ENCODE measurements at places on chromosomes 2 and 18.

- no peak for DNase-seq
Observed at GRCh38 chr2:215966274-215966673, 47.1 kb downstream of the MREG start.

GRCh38 chr2:186537019-186537418 lies 51.0 kb downstream of the ZC3H15 start:
- no peak for DNase-seq

DNA sequence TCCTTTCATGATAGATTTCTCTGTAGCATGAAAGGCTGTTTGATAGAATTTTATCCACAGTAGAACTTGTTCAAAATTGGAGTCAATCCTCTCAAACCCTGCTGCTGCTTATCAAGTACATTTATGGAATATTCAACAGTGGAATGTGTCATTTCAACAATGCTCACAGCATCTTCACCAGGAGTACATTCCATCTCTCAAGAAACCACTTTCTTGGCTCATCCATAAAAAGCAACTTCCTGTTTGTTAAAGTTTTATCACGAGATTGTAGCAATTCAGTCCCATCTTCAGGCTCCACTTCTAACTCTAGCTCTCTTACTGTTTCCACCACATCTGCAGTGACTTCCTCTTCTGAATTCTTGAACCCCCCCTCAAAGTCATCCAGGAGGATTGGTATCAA lies 29.4 kb downstream of the PDCL3 start:
- DNase-seq: no peak

DNA sequence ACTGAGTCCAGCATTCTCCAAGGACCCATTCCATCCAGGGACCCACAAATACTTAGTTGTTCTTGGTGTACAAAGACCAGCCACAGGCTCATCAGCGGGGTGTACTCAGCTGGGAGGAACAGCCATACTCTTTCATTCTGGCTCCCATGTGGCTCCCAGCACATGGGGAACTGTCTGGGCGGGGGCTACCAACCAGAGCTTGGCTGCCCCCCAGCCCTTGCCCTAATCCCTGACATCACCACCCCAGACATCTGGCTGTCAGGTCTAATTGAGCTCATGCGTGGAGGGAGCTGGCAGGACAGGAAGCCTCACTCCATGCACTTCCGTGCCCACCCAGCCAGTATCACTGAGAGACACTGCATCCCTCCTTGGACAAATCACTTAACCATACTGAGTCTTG lies 283.6 kb downstream of the DYSF start:
- DNase-seq: no peak

DNA sequence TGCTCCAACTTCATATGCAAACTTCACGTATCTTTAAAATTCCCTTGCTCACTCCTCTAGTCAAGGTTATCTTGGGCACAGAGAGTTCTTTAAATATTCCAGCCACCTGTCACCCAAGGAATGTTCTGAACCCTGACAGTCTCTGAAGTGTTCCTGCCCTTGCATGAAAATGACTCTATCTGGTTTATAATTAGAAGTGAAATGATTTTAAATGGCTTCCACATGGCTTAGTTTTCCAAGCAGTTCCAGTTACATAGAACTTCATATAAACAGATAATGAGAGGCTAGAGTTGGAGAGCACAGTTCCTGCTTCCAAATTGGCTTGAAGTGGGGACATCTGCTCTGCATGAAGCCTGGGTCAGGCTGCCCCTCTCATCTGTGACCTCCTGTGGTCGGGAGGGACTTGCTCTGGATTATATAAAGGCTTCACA lies 81.9 kb downstream of the SLC4A3 start:
- no peak for DNase-seq

- no peak for DNase-seq
Observed at GRCh38 chr2:200211643-200212042, 94.8 kb upstream of the SPATS2L start.

DNA sequence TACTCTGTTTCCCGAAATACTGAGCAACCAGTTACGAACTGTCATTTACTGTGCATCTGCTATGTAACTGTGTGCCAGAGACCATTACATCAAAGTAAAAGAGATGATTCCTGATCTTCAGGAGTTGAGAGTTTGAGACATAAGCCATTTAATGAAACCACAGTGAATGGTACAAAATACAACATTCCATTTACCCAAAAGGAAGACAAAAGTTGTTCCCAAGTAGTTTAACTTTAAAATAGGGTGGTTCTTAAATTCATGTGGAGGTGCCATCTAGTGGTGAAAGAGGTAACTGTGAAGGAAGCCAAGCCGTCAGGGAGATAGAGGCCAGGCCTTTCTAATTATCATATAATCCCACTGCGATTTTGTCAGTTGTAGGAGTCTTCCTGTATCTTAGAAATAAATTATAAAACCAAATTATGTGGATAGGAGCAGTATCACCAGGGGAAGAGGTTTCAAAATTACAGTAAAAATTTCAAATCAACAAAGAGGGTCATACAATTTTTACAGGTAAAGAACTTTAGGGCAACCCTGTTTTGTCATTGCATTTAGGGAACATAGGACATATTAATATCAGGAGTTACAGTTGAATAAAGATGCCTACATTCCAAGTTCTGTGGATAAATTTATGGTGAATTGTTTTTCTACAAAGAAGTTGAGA lies 67.7 kb downstream of the EPAS1 start:
- DNase-seq: peak; percentile 9

DNA sequence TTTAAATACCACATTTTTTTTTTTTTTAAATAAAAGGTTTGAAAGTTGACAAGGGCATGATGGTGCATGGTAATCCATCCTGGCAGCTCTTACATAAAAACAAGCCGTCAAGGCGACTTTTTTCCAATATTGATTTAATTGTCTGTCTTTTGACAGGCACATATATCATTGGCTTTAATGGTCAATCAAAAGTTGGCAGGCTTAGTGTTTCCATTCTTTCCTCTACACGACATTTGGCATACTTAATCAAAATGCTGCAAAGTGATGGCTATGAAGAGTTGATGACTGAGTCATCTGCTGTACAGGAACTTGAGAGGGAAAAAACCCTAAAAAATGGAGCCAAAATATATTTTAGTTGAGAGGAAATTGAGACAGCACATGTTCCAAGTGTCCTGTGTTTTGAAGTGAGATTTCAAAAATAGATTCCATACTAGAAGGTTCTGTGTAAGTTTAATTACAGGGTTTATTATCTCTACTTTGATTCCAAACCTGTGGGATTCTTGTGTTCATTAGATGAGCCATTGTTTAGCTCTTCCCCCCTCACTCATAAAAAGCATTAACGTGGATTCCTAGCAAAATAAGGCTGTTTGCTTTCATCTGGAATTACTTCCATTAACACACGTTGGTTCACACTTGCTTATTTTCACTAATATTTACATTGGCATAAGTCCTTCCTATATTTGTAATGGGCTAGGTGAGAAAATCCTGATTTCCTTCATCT lies 3.2 kb downstream of the TSHZ1 start:
- no peak for DNase-seq

DNA sequence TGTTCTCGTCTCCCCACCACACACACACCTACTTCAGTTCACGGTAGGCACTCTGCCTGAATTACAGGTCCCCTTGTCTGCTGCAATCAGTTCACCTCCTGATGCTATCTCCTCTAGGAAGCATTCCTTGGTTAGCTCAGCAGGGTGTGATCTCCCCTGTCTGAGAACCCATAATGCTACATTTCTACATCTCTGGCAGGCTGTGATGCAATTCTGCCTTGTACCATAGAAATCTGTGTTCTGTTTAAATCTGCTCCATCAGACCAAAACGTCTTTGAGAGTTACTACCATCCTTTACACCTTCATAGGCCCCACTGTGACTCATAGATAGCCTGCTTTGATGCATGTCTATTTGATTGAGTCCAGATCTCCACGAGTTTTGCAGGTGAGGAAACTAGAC lies 103.9 kb downstream of the TTC32 start:
- DNase-seq: no peak

GRCh38 chr2:233402346-233402745 lies 48.1 kb downstream of the DGKD start:
- no peak for DNase-seq

GRCh38 chr2:75100801-75101151 lies 98.5 kb downstream of the TACR1 start:
- DNase-seq: no peak

DNA sequence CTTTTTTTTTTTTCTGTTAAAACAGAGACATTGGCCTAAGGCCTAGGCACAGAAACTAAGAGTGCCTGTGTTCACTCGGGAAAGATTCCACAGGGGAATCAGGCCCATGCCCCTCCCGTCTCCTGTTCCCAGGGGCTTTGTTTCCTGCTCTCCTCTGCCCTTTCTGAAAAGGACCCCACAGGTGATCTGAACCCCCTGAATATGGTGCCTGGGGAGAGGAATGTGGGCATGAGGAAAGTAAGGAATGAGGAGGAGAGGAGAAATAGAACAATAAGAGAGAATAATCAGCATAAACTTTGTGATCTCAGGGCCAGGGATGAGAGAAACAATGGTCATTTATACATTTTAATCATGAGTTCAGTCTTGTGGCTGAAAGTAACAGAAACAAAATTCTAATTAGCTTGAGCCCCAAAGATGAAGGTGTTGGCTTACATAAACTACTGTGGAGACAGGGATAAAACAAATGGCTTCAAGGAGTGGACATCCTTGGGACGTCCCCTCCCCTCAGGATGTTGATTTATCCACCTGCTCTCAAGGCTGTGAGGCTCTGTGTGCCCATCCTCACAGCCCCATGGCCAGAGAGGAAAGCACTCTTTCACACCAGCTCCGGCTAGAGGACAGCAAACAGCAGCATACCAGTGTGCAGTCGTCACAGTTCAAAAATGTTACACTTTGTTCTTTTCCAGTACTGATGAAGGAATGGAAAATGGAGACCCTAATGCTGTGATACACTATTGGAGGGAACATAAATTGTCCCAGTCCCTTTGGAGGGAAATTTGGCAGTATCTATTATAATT lies 46.4 kb upstream of the MRPL33 start:
- no peak for DNase-seq

DNA sequence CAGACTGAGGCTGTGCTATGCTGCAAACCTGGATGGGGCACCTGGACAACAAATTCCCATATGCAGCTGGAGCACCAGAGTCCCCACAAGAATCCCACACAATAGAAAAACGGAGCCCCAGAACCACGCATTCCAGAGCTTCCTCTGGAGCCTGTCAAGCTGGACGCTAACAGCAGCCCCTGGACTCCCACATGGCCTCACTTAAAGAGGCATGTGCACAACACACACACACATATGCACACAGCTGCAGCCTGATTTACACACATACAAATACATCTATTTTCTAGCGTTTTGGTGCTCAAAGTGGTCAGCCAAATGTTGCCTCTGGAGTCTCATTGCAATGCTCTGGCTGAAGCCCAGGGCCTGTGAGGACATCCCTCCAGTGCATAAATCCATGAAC lies 632.7 kb upstream of the ID2 start:
- DNase-seq: no peak

GRCh38 chr2:158723181-158723838 lies 71.8 kb upstream of the DAPL1 start:
- DNase-seq: no peak

GRCh38 chr2:172079416-172079815 lies 5.9 kb upstream of the DLX1 start:
- no peak for DNase-seq

GRCh38 chr2:75808793-75809535 lies 98.2 kb upstream of the GCFC2 start:
- no peak for DNase-seq

DNA sequence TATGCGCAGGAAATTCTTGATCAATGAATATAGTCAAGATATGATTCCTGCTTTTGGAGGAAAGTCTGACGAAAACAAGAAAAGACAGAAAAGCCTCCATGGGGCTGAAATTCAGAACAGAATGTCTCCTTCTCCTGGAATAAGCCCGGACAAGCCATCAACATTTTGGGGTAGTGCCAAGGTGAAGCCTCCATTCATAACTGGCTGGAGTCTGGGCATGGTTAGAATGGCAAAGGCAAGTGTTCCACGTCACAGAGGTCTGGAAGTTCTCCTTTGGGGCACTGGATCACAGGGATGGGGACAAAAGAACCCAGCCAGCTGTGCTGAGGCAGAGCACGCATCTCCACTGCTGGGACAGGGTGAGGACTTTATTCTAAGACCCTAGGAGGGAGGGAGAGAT lies 505.7 kb downstream of the CMPK2 start:
- no peak for DNase-seq
